ENCODE measurements at places on chromosomes 16 and 17.

DNA sequence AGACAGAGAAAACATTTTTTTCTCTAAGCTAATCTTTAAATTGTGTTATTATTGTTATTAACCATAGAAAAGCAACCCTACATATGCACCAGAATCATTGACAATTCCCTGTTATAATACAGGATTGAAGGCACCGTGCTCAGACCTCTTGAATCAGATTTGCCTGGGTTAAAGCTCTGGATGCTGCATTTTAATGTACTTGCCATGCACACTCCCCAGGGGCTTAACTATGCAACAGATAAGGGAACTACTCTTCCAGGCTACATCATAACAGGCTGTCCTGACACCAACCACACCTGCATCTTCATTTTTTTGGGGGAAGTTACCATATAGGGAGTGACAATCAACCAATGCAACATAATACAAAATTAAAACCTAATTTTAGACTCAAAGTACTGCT lies 1187.6 kb upstream of the CDH8 start:
- no peak for DNase-seq

- no peak for DNase-seq
These were observed 801 bp downstream of the VPS35 start for GRCh38 chr16:46688101-46688653.

DNA sequence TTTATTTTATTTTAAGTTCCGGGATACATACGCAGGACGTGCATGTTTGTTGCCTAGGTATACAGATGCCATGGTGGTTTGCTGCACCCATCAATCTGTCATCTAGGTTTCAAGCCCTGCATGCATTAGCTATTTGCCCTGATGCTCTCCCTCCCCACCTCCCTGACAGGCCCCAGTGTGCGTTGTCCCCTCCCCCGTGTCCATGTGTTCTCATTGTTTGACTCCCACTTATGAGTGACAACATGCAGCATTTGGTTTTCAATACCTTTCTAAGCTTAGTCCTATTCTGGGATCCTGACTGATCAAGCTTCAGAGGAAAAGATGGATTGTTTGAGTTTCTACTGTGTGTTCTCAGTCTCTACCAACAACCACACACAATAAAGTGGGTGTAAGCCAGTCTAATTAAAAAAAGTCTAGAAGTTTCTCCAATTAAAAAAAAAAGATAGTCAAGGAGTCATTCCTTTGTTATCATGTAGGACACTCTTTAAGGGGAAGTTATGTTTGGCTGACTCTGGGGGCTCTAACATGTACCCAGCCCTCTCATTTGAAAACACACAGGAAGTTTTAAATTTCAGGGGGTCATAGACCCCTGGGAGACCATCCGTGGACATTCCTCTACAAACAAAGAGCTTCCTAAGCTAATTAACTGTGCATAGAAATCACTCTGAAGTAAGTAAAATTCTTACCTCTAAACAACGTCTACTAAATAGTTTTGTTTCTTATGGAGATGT lies 66.3 kb upstream of the ADAMTS18 start:
- DNase-seq = no peak

DNA sequence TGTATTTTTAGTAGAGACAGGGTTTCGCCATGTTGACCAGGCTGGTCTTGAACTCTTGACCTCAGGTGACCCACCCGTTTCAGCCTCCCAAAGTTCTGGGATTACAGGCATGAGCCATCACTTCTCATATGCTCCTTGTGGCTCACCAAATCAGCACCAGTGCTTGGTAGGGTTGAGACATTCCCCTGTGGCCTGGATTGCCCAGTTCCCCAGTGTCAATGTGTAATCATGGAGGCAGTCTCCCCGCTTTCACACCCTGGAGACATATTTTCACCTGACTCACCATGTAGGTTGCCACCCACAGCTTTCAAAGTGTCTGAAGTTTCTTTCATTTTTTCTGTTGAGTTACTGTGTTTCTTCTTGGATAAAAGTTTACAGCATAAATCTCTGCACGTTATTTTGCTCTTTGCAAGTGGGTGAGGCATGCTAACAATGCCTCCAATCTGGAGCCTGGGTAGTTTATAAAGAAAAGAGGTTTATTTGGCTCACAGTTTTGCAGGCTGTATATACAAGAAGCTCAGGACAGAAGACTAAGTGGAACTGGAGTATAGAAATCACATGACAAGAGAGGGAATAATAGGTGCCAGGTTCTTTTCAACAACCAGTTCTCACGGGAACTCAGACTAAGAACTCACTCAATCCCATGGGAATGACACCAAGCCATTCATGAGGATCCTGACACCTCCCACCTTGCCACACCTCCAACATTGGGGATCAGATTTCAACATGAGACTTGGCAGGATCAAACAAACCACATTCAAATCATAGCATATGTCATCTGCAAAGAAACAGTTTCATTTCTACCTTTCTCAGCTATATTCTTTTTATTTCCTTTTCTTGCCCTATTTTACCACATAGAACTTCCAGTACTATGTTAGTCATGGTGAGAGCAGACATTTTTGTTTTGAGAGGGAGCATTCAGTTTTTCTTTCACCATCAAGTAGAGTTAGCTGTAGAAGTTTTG lies 113.2 kb downstream of the PHKB start:
- DNase-seq = no peak

- no peak for DNase-seq
These were observed 3.8 kb downstream of the AXIN2 start for GRCh38 chr17:65557349-65558310.
